ENCODE measurements at places on chromosomes 5 and 9.

- no peak for DNase-seq
These were observed 42.8 kb upstream of the ZSWIM6 start for GRCh38 chr5:61289241-61289640.

- DNase-seq: no peak
These were observed 104.8 kb upstream of the LMX1B start for GRCh38 chr9:126508928-126509327.

DNA sequence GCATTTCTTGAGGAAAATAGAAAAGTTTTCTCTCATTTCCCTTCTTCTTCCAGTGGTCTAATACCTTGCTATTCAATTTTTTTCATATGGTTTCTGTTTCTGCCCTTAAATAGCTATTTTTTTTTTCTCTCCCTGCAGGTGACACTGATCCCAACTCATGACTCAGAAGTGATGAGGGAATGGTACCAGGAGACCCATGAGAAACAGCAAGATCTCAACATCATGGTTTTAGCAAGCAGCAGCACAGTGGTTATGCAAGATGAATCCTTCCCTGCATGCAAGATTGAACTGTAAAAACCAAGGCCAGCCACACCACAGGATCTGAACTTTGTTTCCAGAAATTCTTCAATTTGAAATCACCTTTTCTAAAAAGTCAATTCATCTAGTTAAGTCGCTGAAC, 97.7 kb downstream of the MAP1B start:
- DNase-seq: no peak

DNA sequence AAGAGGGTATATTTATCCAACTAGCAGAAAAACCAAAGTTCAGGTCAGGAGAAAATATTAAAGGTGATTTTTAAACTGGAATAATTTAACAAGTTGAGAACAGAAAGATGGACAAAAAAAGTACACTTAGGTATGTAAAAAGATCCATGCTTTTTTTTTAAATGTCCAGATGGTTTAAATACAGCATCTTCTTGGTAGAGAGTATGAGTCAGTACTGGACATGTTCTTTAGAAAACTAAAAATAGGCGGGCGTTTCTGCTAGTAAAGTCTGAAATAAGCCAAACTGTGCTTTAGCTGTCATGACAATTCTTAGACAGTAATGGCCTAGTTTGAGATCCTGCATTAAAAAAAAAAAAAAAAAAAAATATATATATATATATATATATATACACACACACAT, 255.9 kb upstream of the ST8SIA4 start:
- no peak for DNase-seq

GRCh38 chr9:136821826-136822544, 14.2 kb downstream of the RABL6 start:
- no peak for DNase-seq

DNA sequence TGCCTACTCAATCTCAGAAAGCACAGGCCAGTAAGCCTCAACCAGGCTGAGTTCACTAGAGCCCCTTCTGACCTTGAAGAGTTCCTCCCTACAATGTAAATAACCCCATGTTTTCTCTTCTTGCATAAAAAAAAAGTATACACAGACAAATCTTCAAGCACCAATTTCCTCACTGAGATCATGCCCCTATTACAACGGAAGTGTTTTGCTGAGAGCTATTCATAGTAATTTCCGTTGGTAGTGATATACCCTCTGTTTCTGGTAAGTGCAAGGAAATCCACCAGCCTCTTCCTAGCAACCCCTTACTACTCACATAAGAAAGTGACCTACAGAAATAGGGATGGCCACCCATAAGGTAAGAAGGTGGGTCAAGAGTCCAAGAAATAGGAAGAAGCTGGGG, 76.4 kb upstream of the TARS1 start:
- DNase-seq: no peak

DNA sequence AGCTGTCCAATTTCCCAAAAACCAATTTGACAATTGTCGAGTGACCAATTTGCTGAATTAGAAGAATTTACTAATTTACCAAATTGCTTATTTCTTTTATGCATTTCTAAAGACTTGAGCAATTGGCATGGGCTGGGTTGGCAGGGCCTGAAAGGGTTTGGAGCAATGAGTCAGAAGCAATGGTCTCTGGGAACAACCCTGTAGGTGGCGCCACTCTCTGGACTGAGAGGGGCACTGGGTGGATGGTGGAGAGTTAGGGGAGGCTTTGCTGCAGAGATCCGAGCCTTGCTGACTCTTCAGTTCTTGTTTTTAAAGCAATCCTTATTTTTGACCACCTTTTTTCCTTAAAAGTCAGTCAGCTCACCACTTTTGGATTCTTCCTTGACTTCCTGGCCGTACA, 71.5 kb upstream of the RPS23 start:
- DNase-seq: no peak

GRCh38 chr9:98977813-98978212, 34.1 kb downstream of the COL15A1 start:
- no peak for DNase-seq

DNA sequence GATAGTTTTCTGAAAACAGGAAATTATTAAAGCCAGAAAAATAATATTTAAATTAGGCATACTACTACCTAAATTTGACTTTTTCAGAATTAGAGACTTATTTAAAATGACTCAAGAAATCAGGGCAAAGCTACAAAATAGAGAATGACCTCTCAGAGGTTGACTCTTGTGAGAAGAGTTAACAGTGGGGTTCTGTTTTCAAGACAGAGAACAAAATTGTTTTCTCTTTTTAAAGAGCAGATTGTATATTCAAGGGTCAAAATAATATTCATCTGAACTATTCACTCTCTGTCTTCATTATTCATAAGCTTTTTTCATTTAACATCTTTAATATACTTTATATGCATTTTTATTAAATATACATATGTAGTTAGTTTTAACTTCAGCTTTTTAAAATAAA, 21.9 kb upstream of the AUH start:
- DNase-seq: no peak

DNA sequence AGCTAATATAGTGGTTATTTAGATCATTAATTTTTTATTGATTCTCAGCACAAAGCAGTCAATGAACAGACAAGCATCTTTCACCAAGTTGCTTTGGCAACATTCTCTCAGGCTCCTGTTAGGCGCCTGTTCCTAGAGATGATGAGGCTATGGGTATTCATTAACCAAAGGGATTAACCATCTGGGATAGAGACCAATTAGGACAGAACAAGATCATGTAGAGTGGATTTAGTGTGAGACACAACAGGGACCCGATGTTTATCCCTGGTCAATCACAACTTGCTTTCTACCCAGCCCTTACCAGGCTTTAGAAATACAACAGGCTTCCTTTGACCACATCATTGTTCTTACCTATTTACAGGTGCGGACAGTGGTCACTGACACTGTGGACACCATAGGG, 82.2 kb downstream of the PJA2 start:
- DNase-seq: no peak

GRCh38 chr9:82764061-82764668, 298.8 kb downstream of the RASEF start:
- DNase-seq: no peak

- DNase-seq: no peak
These were observed 1.6 kb upstream of the UBAC1 start for GRCh38 chr9:135962696-135963307.
